ENCODE measurements at places on chromosomes 3 and 15.

GRCh38 chr15:28109626-28110455 lies 10.7 kb upstream of the OCA2 start:
- no peak for DNase-seq

DNA sequence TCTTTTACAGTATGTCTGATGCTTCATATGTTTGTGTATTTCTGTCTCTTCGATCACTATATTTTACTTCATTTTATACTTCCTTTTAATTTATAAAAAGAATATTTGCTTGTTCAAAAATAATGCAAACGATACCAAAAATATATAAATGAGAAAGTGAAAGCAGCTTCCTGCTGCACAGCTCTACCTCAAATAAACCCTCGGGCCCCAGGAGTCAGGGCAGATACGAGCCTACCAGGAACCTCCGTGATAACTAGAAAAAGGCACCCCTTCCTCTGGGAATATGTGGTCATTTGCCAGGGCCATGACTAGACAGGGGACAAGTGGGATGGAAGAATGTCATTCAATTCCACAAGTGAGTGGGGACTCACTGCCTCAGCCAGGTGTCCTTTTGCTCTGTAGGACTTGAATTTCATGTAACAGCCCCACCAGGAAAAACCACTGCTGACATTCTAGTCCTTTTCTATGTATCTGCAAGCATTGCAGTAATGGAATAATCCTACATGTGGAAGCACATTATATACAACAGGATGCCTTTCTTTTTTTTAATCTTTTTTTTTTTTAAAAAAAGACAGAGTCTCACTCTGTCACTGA lies 133.3 kb downstream of the SUCLG2 start:
- no peak for DNase-seq

DNA sequence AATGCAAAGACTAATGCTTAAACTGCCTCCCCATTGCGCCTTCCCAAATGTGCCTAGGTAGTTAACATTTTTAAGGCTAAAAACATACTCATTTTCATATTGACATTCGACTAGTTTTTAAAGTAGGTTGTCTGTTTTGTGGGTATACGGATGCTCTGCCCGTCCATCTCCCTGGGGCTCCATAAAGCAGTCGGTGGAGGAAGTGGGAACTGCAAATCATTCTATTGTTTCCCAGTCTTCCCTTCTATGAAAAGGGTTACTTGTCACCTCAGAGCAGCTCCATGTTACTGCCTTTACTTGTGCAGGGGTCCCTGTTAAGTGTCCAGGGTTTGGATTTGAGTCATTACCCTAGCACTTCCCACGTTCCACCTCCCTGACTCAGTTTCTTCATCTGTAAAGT lies 10.9 kb downstream of the CHCHD6 start:
- DNase-seq, result no peak

- peak; percentile 80 for DNase-seq
Measured at GRCh38 chr15:61835496-61836106, 224.6 kb downstream of the VPS13C start.

DNA sequence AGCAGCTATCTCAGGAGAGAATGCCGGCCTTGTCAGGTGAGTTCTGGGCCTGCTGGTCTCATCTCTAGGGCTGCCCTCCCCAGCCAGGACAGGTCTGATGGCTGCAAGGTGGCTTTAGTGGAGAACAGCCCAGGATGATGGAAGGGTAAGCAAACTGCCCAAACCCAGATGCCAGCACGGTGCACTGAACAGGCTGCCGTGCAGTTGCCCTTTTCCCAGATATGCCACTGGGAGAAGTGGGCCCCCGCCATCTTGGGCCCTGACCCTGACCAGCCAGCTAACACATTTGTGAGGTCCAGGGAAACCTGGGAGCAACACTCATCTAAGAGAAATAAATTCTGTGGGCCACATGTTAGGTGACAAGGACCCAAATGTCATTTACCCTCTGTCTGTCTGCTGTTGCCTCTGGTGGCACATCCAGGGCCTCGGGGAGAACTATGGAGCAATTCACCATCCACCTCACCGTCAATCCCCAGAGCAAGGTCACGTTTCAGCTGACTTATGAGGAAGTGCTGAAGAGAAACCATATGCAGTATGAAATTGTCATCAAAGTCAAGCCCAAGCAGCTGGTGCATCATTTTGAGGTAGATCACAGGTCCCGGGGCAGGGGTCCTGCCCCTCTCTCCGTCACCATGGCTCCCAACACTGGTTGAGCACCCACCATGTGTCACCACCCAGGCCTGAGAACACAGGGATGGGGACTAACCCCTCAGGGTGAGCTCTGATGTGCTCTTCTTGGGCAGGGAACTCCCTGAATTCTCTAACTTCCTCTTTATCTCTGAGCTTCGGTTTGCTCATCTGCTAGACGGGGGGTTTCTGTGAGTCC lies 1.8 kb downstream of the ITIH1 start:
- no peak for DNase-seq

DNA sequence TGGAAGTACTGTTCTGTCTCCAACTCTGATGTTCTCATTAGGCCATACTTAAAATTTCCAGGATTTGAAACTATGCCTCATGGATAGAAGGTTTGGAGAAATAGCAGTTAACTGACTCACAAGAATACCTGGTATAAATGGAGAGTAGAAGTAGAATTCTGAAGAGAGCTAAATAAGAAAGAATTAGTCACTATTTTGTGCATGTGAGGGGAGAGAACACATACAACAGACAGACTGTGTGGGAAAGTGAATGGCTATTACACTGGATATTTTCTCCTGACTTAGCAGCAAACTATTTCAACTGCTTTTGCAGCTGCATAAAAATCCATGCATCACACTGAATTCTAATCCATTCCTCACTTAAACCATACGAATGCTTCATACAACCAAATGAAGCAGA lies 71.3 kb downstream of the C3orf70 start:
- no peak for DNase-seq

GRCh38 chr3:194203482-194204041 lies 67.6 kb downstream of the HES1 start:
- no peak for DNase-seq

DNA sequence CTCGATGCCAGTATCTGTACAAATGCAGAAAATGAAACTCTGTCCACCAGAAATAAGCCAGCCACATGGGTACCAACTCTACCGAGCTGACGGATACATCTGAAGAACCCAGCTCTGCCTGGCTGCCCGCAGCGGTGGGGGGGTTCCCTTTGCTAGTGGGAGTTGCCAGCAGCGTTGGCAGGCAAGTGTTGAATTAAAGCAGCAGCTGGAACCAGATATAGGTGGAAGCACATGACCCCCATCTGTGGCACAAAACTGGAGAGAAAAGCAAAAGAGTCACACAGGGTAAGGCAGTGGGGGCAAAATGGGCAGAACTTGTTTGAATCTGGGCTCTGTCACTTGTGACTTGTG lies 17.9 kb downstream of the CRYGS start:
- no peak for DNase-seq

- no peak for DNase-seq
Measured at GRCh38 chr3:119748991-119749390, 32.9 kb upstream of the NR1I2 start.

DNA sequence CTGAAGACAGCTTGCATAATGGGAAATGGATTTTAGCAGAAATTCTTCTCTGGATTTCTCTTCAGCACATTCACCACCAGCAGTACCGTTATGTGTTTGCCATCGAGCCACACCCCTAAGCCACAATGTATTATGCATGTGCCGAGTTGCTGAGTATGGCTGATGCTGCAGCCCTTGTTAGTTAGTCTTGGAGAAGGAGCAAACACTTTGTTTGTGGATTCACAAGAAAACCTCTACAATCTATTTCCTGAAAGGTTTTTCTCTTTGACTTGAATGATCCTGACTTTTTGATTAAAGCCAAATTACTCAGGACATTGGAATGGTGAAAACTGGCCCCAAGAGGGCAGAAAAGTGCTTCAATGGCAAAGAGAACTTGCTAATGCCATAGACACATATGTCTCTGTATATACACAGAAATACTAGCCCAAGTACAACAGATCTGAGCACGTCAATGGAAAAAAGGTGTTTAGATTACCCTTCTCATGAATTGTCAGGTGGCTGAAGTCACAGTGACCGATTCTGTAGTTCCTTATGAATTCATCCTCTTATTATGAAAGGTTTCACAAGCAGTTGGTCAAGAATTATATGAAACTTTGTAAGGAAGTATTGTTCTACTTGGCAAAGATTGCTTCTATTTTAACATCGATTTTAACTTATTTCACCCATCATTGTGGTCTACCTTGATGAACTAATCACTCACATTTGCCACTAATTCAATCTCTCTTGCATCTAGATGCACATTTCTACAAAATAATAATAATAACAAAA lies 103.0 kb downstream of the P3H2 start:
- peak; percentile 38 for DNase-seq

DNA sequence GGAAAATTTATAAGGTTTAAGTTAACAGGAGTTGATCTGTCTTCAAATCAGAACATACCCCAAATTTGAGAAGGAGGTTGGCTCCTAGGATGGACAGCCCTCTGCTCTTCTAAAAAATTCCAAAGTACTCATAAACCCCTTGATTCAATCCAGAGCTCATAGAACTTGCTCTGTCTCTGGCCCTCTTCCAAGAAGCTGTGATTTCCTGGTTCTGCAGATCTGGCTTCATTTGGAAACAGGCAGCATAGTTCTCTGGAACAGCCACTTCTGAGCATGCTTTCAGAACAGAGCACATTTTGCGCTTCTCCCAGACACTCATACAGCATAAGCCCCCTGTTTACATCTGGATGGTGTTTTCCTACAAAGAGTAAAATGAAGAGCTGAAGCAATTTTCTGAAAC lies 96.7 kb downstream of the KBTBD8 start:
- peak; percentile 14 for DNase-seq

DNA sequence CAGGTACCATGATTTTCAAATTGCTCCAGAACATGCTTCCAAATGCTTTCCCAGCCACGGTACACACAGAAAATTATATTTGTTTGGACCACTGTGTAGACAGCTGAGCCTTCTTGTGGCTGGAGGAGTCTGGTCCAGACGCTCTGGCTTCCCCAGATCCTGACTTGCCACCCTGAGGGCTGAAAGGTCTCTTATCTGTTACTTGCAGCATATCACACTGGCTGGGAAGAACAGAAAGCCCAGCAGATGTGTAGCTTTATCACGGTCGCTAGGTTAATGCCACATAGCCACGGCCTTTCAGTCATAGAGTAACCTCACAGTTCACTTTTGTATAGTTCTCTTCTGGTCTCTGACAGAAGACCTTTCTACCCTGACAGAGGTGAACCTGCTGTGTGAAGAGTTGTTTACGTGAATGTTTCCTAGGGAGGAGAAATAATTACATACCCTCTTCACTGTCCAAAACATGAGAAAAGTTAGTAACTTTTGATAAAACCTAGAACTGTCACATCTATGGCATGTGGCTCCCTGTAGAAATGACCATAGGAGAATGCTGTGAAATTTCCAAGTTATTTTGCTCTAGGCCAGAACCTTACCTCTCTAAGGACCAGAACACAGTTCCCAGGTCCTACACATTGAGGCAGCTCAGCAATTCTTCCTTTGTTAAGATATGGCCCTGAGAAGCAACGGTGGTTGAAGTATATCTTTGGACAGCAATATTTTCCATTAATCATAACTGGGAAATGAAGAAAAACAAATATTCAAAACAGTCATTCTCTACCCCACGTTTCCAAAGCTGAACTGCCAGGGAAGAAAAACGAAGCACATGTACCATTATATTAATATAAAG lies 15.8 kb upstream of the STIMATE start:
- no peak for DNase-seq

GRCh38 chr3:35932995-35933394 lies 293.7 kb downstream of the ARPP21 start:
- peak; percentile 7 for DNase-seq

DNA sequence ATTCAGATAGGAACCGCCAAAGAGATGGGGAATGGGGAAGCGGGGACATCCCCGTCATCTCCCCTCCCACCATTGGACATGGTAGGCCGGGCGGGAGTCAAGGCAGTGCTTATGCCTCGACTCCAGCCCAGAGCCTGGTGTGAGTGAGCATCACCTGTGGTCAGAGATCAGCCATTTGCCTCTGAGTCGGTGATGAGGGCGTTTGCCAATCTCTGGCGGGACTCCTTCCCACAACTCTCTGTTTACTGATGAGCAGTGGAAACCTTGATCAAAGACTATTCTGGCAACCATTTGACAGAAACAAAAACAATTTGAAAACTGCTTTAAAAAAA lies 63.9 kb upstream of the HES1 start:
- no peak for DNase-seq

GRCh38 chr3:4822568-4822967 lies 156.7 kb upstream of the BHLHE40 start:
- DNase-seq, result no peak

- no peak for DNase-seq
Measured at GRCh38 chr15:55407498-55408011, 604 bp downstream of the CCPG1 start.

DNA sequence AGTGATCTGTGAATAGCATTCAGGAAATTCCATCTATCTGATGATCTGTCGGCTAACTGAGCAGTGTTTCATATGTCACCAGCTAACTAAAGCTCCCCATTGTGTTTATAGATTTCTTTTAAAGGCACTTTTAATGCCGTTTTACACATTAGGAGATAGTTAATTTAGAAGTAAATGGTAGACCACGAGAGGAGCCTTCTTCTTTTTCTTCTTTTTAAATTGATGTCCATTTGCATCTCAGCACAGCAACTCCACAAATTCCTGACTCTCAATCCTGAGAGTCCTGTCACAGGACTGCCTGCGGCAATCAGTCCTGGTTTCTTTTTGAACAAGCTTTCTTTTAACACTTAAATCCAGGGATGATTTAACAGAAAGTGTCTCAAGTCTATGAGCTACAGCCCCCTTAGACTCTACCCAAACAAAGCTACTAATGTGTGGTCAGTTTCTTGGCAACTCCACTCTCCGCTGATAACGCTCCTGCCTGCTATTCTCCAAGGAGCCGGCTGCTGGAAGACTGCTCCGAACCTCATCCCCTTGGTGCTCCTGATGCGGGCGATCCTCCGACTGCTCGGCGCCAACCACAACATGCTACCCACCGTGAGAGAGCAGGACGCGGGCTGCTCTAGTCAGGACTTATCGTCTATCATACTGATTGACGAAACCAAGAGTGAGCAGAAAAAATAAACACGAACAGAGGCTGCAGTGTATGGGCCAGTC lies 421.4 kb downstream of the MECOM start:
- DNase-seq, result peak; percentile 35

DNA sequence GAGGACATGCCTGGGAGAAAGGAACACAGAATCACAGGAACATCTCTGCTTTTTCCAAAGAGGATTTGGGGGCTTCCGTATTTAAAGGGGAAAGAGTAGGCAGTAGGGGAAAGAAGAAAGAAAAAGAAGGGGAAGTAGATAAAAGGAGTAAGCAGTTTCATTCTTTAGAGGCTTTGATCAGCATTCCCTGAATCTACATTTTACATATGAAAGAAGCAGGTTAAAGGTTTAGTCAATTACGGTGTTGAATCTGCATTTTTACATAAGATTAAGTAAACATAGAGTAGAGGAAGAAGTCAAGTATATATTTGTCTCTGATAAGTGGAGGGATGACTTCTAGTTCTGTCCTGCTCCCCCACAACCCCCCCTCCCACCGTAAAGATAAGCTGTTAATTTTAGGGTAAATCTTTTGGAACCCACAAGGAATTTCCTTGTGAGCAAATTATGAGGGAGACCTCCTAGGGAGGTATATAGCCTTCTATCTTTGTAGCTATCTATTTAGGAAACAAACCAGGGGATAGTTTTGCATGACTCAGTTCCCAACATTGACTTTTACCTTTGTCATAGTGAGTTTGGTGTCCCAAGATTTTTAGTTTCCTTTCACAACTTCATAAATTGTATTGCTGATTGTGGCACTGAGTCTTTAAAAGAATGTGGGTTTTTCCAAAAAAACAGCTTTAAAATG lies 8.7 kb upstream of the P2RY12 start:
- no peak for DNase-seq

GRCh38 chr3:14110699-14111098 lies 14.0 kb downstream of the CHCHD4 start:
- no peak for DNase-seq

All from AG08396 (cell line).